ENCODE measurements at places on chromosomes 12 and 14.
A peak's percentile ranks its signal among the peaks of the same experiment; 100 is the strongest.

GRCh38 chr12:24954261-24954660, 5.4 kb upstream of the BCAT1 start:
- DNase-seq: no peak

GRCh38 chr14:99136047-99136400, 136.0 kb downstream of the BCL11B start:
- DNase-seq: no peak

DNA sequence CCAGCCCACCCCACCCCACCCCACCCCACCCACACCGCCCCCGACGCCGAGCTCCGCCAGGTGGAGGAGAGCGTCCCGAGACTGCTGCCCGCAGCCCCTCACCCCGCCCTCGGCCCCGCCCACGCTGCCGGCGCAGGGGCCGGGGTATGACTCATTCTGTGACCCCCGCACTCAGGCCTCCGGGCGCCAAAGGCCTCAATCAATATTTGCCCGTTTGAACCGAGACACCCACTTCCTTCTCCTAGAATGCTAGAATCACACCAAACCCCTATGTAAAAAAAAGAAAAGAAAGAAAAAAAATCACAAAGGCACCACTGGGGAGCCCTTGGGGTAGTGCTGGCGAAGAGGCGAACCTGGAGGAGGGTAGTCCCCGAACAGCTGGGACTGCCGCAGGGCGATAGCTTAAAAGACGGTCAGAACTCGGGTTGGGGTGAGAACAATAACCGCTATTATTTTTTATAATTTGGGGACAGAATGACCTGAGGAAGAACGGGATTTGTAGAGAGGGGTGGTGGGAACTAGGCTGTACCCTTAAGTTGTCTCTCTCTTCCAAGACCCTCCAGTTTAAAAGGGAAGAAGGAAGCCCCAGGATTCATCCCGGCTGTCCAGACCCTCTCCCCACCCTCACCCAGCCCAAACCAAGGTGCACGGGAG, 894 bp downstream of the KRT8 start:
- peak; percentile 6 for DNase-seq

- DNase-seq: peak; percentile 76
Measured at GRCh38 chr12:49347311-49348193, 864 bp downstream of the DNAJC22 start.

DNA sequence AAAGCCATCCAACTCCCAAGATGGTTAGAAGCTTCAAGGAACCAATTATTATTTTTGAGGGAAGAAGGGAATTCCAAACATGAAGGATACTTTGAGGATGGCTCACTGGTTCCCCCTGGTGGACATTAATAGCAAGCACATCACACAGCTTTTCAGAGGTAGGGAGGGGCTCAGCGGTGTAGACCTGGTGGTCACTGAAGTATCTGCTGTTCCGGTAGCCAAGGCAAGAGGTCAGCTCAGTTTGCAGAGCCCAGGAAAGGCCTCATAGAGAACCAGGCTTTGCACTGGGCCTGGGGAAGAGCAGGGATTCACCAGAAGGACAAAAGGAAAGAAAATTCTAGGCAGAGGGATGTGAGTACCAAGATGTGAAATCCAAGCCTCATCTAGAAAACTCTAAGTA, 118.7 kb downstream of the KSR2 start:
- no peak for DNase-seq

Measured in naive B cell (primary cell).